ENCODE measurements at places on chromosomes 13 and 19.

GRCh38 chr19:39845933-39846677 is at the start of gene FBL:
TSS of gene FBL (minus strand) at chr19:39846379. CDS start at chr19:39846300, 79 bp downstream.
- DNase-seq, result peak; percentile 70

GRCh38 chr13:34926508-34926907 is 15.6 kb upstream of the NBEA start:
- no peak for DNase-seq

DNA sequence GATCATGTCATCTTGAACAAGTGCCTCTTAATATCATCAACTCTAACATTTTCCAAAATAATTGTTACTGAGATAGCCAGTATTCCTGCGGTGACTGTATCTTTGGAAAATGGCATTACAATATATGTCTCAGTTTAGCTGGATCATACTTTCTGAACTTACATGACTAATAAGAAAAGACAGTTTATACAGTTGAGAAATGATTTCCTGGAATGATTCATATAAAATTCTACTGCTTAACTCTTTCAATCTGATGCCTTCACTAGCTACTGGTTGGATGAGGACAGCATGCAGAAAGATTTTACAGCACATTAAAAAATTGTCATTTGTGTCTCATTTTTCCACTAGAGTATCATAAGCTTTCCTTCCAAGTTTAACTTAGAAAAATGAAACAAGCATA is 302.1 kb downstream of the PCDH17 start:
- no peak for DNase-seq

- DNase-seq, result no peak
These were observed 3.9 kb downstream of the C3 start for GRCh38 chr19:6716610-6716970.

DNA sequence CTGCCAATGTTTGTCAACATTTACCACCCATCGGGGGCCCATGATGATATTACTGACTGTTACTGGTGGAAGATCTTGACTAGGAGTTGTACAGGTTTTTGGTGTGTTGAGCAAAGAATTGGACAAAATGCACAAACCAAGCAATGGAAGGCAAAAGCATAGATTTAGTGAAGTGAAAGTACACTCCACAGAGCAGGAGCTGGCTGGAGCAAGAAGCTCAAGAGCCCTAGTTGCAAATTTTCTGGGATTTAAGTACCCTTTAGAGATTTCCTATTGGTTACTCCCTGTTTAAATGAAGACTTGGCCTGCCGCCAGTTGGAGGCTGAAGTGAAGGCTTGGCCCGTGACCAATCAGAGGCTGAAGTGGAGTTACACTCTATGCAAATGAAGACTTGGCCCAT is 128.6 kb upstream of the KL start:
- DNase-seq, result no peak

GRCh38 chr13:28843639-28844038 is 23.5 kb downstream of the MTUS2 start:
- no peak for DNase-seq

GRCh38 chr13:79295906-79296706 is 109.9 kb downstream of the RBM26 start:
- no peak for DNase-seq

GRCh38 chr19:13329766-13330165 is 176.5 kb downstream of the CACNA1A start:
- no peak for DNase-seq

- peak; percentile 71 for DNase-seq
These were observed 3.9 kb downstream of the ANKRD24 start for GRCh38 chr19:4186087-4186993.

GRCh38 chr13:107843681-107844080 is 371.7 kb downstream of the LIG4 start:
- DNase-seq, result no peak

- no peak for DNase-seq
These were observed 401 bp upstream of the ZNF765 start for GRCh38 chr19:53394522-53394973.

DNA sequence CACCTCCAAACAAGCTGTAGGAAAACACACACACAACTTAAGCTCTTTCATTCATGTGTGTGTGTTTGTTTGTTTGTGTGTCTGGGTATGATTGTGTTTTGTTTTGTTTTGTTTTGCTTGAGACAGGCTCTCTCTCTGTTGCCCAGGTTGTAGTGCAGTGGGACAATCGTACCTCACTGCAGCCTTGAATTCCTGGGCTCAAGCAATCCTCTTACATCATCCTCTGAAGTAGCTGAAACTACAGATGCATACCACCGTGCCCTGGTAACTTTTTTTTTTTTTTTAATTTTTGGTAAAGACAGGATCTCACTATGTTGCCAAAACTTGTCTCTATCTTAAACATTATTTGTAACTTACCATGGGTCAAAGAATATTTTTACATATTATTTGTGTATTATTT is 431.7 kb downstream of the SLITRK1 start:
- no peak for DNase-seq

- no peak for DNase-seq
These were observed 734.3 kb upstream of the MIR17HG start for GRCh38 chr13:90613076-90613795.

- no peak for DNase-seq
These were observed 52.7 kb downstream of the VAV1 start for GRCh38 chr19:6825076-6825774.

- DNase-seq, result peak; percentile 79
These were observed 46.8 kb downstream of the COG3 start for GRCh38 chr13:45511310-45512097.

DNA sequence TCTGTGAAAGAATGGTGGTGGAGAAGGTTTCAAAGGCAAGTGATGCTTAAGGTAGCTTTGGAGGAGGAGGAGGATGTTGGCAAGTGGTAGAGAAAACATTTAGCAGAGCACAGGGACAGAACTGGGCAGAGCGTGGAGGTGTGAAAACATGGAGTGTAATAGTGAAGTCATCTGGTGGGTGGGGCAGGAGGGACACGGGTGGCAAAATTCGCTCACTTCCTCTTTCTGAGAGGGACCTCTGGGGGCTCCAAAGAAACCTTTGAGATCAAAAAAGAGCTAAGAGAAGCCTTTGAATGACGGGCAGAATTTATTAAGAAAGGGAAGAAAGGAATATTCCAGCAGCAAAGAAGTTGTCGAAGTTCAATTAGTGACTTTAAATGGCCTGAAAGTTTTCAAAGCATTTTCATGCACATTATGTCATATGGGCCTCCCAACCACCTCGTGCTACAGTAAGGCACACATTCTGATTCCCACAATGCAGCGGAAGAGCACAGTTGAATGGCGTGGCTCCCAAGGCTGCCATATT is 82.8 kb downstream of the STARD13 start:
- no peak for DNase-seq

DNA sequence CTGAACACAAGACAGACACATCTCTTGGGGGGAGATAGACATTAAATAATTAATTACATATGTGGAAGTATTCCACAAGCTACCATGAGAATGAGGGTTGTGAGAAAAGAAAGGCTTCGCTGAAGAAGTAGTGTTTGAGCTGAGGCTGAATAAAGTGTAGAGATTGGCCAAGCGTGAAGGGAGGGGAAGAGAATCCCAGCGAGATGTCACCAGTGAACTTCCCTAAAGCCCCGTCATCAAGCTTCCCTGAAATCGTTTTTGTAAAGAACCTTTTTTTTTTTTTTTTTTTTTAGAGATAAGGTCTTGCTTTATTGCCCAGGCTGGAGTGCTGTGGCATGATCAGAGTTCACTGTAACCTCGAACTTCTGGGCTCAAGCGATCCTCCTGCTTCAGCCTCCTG is 235.2 kb downstream of the KCNRG start:
- no peak for DNase-seq

DNA sequence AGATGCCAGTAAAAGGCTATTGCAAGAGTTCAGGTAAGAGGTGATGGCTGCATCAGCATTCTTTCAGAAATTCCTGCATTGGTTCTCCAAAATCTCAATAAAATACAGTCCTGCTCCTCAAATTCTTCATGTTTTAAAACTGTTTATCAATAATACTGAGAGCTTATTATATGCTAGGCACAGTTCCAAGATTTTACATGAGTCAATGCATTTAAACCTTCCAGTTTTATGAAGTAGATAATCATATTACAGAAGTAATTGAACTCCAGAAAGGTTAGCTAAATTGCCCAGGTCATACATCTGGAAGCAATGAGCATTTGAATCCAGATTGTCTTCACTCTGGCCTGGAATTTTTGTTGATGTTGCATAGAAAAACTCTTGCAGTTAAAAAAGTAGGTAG is 282.9 kb upstream of the SLITRK6 start:
- DNase-seq, result no peak
